ENCODE measurements at places on chromosomes 2 and 18.

DNA sequence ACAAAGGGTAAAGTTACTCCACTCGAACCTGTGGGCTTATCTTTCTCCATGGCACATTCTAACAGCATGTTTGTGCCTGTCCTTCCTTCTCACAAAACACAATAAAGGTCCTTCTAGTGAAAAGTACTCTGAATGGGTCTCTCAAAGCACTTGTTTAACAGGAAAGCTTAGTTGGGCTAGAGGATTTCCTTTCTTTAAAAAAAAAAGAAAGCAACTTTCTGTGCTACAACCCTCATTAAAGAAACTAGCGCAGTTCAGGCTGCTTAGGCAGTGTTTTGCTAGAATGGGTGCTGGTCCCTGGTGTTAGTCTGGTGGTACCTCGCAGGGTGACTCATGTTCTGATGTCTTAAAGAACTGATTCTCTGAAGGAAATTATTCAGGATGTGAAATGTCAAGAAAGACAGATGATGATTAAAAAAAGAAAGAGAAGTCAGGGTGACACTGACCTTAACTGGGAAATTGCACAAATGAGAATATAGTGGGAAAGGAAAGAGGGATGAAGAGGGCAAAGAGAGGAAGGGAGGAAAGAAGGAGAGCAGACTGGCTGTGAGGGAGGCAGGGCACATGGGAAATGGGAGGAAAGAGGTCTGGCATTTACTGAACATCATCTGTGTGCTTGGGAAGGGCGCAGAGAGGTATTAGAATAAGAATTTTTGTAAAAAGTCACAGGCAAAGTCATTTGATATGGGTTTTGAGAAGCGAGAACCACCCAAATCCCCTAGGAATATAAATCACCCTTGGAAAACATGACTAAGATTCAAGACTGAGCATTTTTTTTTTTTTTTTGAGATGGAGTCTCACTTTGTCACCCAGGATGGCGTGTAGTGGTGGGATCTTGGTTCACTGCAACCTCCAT, 74.9 kb downstream of the ATP8B1 start:
- no peak for DNase-seq

- no peak for DNase-seq
Measured at GRCh38 chr2:231861288-231861931, 64.8 kb downstream of the NPPC start.

- DNase-seq = no peak
Measured at GRCh38 chr2:8851811-8852560, 14.6 kb upstream of the KIDINS220 start.

- DNase-seq = no peak
Measured at GRCh38 chr2:165112133-165112573, 91.7 kb downstream of the SCN3A start.

GRCh38 chr18:2301316-2301715, 270.0 kb downstream of the METTL4 start:
- DNase-seq = no peak

DNA sequence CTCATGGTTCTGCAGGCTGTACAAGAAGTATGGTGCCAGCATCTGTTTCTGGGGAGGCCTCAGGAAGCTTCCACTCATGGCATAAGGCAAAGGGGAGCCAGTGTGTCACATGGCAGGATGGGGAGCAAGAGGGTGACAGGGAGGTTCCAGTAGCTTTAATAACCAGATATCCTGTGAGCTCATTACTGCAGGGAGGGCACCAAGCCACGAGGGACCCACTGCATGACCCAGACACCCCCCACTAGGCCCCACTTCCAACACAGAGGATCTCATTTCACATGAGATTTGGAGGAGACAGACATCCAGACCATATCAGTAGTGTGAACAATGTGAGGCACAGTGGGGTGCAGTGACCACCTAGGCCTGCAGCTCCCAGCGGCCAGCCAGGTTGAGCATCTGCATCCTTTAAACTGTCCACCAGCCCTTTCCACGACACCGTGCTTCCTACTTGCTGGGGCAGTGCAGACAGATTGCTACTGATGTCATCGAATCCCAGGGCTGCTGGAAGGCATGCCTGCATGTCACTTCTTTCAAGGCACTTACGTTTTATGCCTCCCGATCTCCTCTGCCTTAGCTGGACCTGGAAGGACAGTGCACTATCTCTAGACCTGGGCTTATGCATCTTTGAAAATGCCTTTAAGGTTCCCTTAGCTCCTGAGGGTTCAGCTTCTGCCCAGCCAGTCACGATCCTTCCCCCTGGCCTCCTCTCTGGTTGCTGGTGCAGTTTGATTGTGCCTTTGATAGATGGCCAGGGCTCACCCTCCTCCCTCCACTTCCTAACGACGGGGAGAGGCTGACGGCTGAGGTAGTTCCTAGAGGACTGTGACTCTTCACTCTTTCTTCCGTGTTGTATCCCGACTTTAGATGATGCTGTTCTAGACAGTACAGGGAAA, 174.3 kb downstream of the FAM210A start:
- DNase-seq = no peak

DNA sequence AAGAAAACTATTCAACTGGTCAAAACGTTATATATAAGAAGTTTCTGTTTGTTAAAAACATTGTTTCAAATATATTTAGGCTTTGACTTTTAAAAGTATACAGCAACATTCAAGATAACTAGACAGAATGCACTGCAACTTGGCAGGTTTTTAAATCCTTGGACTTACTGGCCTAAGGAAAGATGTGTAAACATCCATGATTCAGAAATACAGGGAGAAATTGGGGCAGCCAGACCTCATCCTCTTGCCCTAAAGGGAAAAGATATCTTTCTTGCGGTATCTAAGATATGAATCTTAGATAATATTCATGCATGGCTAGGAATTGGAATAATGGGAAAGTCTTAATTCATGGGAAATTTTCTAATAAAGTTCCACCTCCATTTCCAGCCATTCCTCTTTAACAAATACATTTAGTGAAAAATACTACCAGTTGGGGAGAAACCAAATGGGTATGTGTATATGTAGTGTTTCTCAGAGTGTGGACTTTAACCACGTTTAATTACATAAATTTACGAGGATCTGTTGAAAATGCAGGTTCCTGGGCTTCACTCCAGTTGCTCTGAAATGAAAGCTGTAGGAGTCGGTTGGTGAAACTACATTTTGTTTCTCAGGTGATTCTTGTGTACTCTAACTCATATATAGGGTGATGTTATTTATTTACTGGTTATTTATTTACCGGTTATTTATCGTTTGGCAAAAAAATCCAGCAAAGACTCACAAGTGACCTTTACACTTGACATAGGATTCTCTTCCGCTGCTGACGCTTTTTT, 587 bp upstream of the TANK start:
- no peak for DNase-seq

DNA sequence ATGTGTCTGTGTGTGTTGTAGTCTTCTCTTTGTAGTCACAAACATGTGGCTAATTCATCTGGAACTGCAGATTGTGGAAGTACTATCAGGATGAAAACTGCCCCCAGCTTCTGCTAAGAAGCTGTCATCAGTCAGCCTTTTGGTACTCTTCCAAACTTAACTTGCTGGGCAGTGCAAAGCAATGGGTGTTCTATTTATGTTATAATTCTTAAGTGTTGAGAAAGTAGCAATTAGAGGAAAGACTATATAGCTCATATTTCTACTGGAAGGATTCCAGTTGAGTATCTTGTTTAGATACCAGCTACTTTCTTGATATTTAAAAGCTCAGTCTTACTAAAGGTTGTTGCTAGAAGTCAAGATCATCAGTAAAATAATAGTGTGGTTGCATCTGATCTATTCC, 52.1 kb downstream of the SLC38A11 start:
- no peak for DNase-seq

DNA sequence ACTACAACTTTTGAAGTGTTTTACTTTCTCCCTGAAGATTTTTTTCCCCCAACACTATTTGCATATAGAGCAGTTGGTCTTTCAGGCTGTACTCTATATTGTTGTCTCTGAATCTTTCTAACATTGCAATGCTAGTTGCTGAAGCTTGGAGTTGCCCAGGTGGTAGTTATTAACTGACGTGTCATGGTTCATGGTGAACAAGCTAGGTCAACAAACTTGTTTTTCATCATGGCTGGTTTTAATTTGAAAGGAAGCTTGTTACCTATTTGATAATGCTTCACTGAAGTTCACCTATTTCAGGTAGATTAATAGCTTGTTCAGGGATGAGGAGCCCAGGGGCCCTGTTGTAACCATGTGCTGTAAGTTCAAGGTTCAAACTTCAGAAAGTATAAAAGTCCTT, 158.8 kb upstream of the ZEB2 start:
- DNase-seq = no peak

DNA sequence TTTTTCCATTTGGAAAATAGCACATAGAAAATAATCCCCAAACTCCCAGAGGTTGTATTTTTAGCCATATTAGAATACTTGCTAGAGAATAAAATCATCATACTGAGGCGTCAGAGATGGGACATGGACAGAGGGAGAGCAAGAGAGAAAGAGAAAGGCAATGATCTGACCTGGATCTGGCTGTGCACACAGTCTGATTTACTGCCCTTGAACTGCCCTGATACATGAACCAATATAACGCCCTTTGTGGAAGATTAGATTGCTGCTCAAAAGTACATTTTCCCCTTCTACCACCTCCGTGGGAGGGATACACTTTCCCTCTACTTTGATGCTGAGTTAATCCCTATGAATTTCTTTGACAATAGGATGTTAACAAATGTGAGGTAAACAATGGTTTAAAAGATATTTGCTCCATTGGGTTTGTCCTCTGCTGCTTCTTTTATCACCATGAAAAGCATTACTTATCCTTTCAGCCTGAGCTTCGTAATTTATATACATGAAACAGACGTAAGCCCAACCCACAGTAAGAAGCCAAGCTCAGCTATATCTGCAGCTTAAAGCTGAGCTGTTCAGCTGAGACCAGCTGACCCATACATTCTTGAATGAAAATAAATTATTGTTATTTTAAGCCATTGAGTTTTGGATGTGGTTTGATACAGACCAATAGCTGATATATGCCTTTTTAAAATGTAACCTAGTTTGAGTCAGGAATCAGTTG, 1664.6 kb upstream of the CELF4 start:
- no peak for DNase-seq

DNA sequence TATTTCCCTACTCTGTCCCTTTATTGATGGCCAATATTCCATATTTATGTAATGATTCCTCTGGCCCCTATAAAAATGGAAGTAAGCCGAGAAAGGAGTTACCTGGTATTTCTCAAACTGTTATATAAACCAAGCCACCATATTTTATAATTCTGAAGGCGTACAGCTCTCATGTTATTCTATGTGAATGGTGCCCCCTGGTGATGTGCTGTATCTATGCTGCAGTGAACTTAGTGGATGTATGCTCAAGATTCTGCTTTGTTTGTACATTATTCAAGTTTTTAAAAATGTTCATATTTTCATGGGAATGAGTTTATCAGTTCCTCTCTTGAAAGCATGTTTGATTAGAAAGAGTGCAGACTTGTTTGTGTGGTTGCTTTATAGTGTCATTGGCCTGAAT, 194.5 kb upstream of the LRRTM1 start:
- DNase-seq = no peak

DNA sequence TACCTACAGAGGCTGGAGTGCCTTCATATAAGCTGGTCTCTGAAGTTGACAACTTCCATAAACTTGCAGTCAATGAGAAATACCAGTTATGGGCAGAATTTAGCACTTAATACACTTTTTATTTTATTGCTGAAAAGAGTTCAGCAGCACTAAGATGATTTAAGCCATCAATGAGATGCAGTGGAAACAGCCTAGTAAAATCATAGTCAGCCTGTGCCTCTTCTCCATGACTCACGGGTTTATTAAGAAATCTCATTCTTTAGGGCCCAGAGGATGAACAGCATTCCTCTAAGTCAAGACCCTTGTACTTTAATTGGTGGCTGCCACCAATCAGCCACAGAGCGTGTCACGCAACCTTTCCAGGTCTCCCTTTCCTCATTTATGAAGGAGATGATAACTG, 1357.9 kb upstream of the CELF4 start:
- no peak for DNase-seq

GRCh38 chr2:226953206-226953605, 117.4 kb downstream of the RHBDD1 start:
- no peak for DNase-seq

DNA sequence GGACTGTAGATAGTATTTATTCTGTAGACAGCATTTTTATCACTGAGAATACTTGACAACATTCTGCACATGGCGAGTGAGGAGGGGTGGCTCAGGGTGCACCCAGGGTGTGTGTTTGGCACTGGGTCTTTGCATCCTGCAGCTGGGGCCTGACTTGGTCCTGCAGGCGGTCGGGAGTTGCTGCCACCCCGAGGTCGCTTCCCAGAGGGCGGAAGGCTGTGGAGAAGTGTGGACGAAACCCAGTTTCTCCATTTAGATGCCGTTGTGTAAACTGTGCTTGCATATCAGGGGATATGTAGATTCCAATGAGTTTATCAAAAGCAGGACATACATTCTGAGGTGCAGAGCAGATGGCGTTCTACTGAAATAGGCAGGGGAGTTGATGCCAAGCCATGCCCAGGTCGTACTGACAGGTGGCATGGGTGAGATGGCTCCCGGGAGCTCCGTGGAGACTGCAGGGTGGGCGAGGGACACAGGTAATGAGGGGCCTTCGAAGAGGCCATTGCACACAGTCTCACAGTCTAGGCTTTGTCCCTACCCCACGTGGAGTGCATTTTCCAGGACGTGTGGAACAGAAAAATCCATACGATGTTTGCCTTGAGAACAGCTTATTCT, 74.5 kb downstream of the RTP5 start:
- no peak for DNase-seq

DNA sequence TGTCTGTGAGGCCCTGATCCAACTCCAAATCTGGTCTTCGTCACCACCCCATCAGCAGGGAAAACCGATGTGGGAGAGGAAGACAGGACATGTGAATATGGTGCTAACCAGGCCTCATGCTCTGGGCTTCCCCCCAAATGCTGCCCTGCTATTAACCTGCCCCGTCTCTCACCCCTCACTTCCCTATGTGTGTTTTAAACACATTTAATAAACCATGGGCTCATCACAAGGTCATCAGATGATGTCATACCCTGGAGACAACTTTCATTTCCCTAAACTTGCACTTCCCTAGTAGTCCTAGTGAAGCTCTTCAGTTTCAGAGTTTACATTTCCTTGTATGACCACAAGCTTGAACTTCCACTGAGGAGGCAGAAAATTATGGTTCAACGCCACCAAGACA, 49.9 kb downstream of the CD8B2 start:
- no peak for DNase-seq

DNA sequence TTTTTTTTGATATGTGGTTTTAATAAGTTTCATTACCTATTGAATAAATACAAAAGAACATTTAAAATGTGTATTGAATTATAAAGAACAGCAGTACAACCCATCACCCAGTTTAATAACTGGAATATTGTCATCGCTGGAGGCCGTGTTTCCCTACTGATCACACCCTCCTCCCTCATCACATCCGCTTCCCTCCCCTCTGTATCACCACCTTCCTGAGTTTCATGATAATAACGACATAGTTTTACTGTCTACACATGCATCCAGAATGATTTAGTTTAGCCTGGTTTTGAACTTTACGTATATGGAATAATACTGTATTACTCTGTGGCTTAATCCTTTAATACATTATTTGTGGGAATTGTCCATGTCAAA, 2.1 kb downstream of the SERPINB8 start:
- DNase-seq = no peak

- DNase-seq = no peak
Measured at GRCh38 chr2:2926009-2926857, 451.4 kb downstream of the EIPR1 start.

GRCh38 chr2:120034621-120035020, 21.7 kb downstream of the EPB41L5 start:
- no peak for DNase-seq

All from H54 (cell line).